CD4-positive, alpha-beta memory T cell (primary cell): ENCODE measurements at places on chromosomes 3 and 15. TPM values are rescaled to one million over a fixed set of nuclear protein-coding genes. Genes with fewer than 3 reads are reported as not detected.

- no peak for DNase-seq
Observed at GRCh38 chr3:153372326-153372725, 210.3 kb downstream of the RAP2B start.

- no peak for DNase-seq
Observed at GRCh38 chr15:62394079-62394478, 229.0 kb upstream of the C2CD4B start.

- DNase-seq: no peak
Observed at GRCh38 chr3:37906734-37907282, 45.1 kb downstream of the CTDSPL start.

- no peak for DNase-seq
Observed at GRCh38 chr3:13839726-13840340, 40.0 kb downstream of the WNT7A start.

LYSMD4 gene
- 6.5 TPM for polyA plus RNA-seq

GRCh38 chr15:95868450-95868849 lies 462.1 kb upstream of the NR2F2 start:
- no peak for DNase-seq

TMEM45A gene
- not detected for polyA plus RNA-seq

ROBO1 gene
- polyA plus RNA-seq: not detected
